ENCODE measurements at places on chromosomes 5 and 9.

DNA sequence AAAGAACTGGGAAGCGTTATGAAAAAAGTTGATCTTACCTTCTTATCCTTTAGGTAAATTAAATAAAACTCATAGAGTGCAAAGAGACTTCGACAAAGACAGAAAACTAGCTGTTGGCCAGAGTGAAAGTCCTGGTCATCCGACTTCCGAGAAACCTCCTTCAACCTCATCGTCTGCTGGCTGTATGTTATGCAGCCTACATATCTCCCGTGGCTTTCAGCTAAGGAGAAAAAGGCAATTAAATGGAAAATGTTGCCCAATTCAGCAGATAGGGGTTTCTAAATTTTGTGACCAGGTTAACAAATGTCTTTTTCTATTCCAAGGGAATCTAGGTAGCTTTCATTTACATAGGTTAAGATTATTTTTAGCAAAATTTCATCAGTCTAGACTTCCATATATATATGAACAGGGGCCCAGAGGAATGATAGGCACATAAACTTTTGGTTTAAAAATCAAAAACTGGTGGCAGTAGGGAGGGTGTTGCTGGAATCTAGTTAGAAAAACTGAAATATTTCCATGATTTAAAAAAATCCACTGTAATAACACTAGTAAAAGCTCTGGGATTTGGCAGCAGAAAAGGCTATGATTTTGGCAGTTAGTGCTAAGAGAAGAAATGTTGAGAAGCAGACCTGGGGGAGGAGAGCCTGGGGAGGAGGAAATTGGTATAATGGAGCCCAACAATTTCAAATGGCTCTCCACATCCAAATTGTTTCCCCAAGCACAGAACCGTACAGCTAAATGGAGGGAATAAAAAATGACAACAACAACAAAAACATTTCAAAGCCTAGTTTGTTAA lies 32.1 kb downstream of the RAI14 start:
- no peak for DNase-seq

- DNase-seq = no peak
These were observed 183.1 kb downstream of the GAS1 start for GRCh38 chr9:86764221-86764624.

DNA sequence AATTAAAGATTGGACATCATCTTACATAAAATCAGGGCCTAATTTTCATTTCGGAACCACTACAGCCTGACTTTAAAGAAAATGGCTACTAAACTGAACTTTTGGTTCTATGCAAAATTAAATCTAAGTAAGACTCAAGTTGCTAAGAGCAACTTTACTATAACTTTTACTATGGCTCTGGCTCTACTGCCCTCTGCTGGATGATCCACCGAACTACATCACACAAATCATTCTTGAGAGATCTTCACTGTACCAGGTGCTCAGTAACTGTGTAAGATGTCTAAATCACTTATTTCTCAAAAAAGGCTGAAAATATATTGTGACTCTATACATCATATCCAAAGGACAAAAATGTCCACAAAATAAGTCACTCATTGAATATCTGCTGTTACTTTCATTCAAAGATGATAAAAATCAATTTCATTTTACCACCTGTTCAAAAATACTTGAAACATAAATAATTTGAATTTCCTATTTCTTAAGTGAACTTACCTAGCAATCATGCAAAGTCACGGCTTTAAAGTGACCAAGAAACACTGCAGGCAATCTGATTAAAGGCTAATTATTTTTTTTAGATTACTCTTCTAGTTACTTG lies 13.5 kb downstream of the MOCS2 start:
- peak; percentile 47 for DNase-seq

DNA sequence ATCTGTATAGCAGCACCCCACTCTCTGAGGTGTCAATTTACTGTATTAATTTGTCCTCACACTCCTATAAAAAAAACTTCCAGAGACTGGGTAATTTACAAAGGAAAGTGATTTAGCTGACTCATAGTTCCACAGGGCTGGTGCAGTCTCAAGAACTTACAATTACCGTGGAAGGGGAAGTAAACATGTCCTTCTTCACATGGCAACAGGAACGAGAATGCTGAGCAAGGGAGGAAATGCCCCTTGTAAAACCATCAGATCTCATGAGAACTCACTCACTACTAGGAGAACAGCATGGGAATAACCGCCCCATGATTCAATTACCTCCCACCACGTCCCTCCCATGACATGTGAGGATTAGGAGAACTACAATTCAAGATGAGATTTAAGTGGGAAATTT lies 602.6 kb downstream of the MTRR start:
- DNase-seq = no peak

GRCh38 chr5:150780187-150780692 lies 1.7 kb downstream of the SMIM3 start:
- no peak for DNase-seq

DNA sequence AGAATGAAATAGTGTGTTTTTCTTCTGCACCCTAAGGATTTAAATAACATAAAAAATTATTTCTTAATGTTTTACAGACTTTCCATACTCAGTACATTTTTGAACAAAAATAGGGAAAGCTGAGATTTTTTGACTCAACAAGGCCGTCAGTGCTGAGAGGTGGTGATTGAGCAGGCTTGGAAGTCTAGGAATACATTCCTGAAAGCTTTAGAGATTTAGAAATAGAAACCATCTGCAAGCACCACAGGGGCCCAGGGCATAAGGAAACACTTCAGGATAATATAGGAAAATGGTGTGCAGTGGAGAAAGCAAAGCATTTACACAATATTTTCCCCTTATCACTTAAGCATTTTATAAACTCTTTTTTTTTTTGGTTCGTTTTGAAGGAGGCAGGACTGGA lies 5.2 kb downstream of the BASP1 start:
- no peak for DNase-seq

DNA sequence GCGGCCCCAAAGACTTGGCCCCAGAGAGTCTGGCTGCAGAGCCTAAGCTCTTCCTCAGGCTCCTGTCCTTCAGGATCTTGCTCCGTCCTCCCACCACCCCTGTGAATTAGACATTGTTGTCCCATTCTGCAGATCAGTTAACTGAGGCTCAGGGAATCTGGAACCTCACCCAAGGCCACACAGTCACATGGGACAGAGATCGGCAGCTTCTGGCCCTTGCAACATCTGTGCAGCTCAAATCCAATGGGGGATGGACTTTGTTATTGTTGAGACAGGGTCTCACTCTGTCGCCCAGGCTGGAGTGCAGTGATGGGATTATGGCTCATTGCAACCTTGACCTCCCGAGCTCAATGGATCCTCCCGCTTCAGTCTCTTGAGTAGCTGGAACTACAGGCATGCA lies 23.9 kb upstream of the LAMC3 start:
- DNase-seq = no peak

Measured in stimulated activated CD4-positive, alpha-beta T cell treated with anti-CD3 and anti-CD28 coated beads, Interleukin-1b, Interleukin-23, amount 100 ng/mL, for 24 hours (primary cell).